ENCODE measurements at places on chromosomes 12 and 14.

DNA sequence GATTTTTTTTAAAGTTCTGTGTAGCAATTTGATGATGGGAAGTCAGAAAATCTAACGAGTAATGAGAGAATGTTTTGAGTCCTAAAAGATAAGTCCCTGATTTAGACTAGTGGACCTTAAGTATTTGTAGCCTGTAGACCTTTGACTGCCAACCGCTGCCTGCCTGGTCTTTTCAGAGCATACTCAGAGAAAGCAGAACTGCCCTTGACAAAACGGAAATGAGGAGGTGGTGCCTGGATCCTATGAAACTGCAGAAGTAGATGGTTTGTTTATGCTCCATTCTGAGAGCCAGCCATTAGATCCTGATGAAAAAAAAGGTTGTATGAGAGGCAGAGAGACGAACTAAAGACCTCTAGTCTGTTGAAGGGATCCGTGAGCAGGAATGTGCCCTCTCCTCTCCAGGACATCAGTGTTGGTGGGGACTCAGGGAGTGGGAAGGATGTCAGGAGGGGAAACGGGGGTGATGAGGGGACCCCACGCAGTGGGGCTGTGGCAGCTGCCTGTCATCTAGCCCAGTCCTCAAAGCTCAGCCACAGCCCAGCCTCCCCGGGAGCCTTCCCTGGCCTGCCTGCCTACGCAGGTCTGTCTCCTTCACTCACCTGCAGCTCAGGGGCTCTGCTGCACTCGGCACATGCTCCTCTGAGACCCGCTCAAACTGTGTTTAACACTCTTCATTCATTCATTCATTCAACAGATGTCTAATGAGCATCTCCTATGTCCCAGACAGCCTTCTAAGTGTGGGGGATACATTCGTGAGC, 447.5 kb downstream of the AACS start:
- no peak for DNase-seq

DNA sequence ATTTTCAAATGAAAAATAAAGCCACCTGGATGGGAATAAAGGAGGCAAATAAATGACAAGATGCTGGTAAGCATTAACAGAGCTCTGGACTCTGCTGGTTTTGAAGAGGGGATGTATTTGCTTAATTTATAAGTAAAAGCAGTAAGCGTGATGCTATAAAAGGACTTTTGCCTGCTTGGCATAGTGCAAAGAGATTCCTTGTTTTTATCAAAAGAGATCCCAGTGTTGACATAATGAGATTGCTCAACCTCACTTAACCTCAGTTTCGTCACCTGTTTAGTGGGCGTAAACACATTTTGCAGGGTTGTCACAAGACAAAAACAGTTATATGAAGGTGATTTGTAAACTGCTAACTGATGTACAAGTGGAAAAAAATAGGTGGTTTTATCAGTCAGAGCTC, 13.8 kb downstream of the ASCL1 start:
- no peak for DNase-seq

- DNase-seq, result no peak
Observed at GRCh38 chr12:90999966-91000365, 4.8 kb downstream of the EPYC start.

- no peak for DNase-seq
Observed at GRCh38 chr12:16610743-16611142, 4.8 kb upstream of the LMO3 start.

- DNase-seq, result no peak
Observed at GRCh38 chr14:51157012-51157411, 62.1 kb upstream of the TRIM9 start.

DNA sequence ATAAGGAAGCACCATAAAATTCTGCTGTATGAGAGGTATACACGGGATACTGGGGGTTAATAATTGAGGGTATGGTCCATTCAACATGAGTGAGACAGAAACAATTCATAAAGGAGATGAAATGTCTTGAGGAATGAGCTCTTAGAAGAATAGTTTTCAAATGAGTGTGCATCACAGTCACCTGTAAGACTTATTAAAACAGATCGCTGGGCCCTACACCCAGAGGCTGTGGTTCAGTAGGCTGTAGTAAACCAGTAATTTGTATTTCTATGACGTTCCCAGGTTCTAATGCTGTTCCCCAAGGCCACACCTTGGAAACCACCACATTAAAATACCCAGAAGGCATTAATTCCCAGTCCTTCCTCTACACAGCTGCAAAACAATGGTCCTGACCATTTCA, 49.6 kb downstream of the CAND1 start:
- no peak for DNase-seq

- DNase-seq, result no peak
Observed at GRCh38 chr12:52627395-52628110, 9.2 kb upstream of the KRT73 start.

All from HS-27A (cell line).